ENCODE measurements at places on chromosomes 2 and 18. TPM values are rescaled to one million over a fixed set of nuclear protein-coding genes. Genes with fewer than 3 reads are reported as not detected.

Gene MERTK
- total RNA-seq, result 1.7 TPM

Gene ARHGEF33
- total RNA-seq, result 0.85 TPM

Gene RNF125
- 0.28 TPM for total RNA-seq

Gene SP140
- not detected for total RNA-seq
